ENCODE measurements at places on chromosomes 3 and 15. TPM values are rescaled to one million over a fixed set of nuclear protein-coding genes. Genes with fewer than 3 reads are reported as not detected.

CHAC1 gene
- 4.4 TPM for total RNA-seq

SLC2A2 gene
- total RNA-seq = not detected

POU1F1 gene
- total RNA-seq = not detected

SLC24A5 gene
- total RNA-seq = not detected

LRRC57 gene
- 8.8 TPM for total RNA-seq

CAV3 gene
- total RNA-seq = not detected

NOX5 gene
- total RNA-seq = 1.8 TPM

ATP13A5 gene
- not detected for total RNA-seq

RHCG gene
- 0.16 TPM for total RNA-seq

NUSAP1 gene
- 11.1 TPM for total RNA-seq

CEP97 gene
- 10.1 TPM for total RNA-seq

CACNA2D2 gene
- 0.16 TPM for total RNA-seq

GLDN gene
- total RNA-seq = 90.2 TPM

ITGA11 gene
- 22.3 TPM for total RNA-seq

ABCC5 gene
- 23.1 TPM for total RNA-seq

PAK6 gene
- 0.16 TPM for total RNA-seq

TRNT1 gene
- total RNA-seq = 19.9 TPM

NR2E3 gene
- total RNA-seq = 0.09 TPM

GP9 gene
- total RNA-seq = not detected

ABHD17C gene
- total RNA-seq = 10.7 TPM

UBA5 gene
- 31.3 TPM for total RNA-seq

MAP2K1 gene
- total RNA-seq = 25.8 TPM

FES gene
- total RNA-seq = 30.7 TPM

DNAH12 gene
- total RNA-seq = under 0.01 TPM

KLHL6 gene
- total RNA-seq = under 0.01 TPM

LEKR1 gene
- total RNA-seq = 0.26 TPM

HRH1 gene
- total RNA-seq = 38.1 TPM

C15orf61 gene
- total RNA-seq = 1.7 TPM

PRSS50 gene
- total RNA-seq = not detected

WDR93 gene
- 0.16 TPM for total RNA-seq

PCSK6 gene
- 0.09 TPM for total RNA-seq

GOLGB1 gene
- total RNA-seq = 67.1 TPM

MST1R gene
- total RNA-seq = 0.86 TPM

KLHL40 gene
- total RNA-seq = not detected

ZNF660 gene
- total RNA-seq = 2.1 TPM

COL7A1 gene
- total RNA-seq = 27.0 TPM

TM4SF4 gene
- total RNA-seq = not detected

C3orf38 gene
- total RNA-seq = 30.1 TPM

SCN11A gene
- not detected for total RNA-seq

CIB1 gene
- total RNA-seq = 40.2 TPM

SLC6A11 gene
- not detected for total RNA-seq

TTLL13 gene
- total RNA-seq = 0.16 TPM

TUSC7 gene
- total RNA-seq = not detected

SEMA5B gene
- not detected for total RNA-seq

WNT7A gene
- not detected for total RNA-seq

MEX3B gene
- 6.0 TPM for total RNA-seq

HRG gene
- not detected for total RNA-seq

ALPK3 gene
- 0.17 TPM for total RNA-seq
